Motor neuron (in vitro differentiated cells): ENCODE measurements at places on chromosomes 12 and 14. TPM values are rescaled to one million over a fixed set of nuclear protein-coding genes. Genes with fewer than 3 reads are reported as not detected.
A peak's percentile ranks its signal among the peaks of the same experiment; 100 is the strongest.

DNA sequence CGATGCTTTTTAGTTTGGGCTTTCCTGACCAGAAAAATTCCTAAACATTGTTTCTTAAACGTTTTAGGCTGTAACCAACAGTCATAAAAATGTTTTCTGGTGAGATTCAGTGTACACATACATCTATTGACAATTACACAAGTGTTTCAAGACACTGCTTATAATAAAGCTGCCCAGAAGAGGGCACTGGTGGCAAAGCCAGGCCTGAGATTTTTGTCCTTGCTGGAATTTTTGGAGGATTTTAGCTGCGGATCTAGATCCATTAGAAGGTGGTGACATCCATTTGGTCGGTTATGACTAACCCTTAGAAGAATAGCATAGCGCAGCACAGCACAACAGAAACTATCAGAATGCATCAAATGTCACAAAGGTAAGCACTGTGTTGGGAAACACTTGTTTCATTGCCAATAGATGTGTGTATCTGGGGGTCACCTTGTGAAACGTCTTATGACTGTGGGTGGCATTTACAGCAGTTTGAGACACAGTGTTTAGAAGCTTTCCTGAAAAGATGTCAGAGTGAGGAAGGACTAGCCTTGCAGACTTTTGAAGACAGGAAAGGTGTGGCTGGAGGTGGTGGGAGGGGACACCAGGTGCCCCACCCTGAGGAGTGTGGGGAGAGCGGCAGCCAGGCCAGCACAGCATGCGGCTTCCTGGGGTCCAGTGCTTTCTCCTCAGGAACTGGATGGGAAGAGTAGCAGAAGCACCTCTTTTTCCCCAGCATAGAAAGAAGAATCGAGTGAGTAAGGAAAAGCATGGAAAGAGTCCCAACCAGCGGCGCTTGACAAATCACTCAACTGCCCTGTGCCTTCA, 54.7 kb upstream of the FKBP4 start:
- no peak for ATAC-seq

DNA sequence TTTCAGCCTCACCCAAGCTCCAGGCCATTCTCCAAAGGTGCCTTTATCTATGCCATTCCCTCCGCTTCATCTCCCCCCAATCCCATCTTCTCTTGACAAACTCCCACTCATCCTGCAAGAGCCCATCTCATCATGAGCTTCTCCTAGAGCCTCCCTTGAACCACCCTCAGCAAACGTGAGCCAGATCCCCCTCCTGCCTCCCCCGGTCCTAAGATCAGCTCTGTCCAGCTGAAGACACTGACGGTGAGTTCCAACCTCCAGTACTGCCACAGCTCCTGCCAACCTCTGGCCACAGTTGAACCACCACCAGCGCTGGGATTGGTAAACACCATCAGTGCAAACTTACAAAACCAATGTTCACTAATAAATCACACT, 124.6 kb downstream of the BCL11B start:
- ATAC-seq = no peak

- ATAC-seq = no peak
Measured at GRCh38 chr12:63911341-63911740, 66.8 kb downstream of the SRGAP1 start.

DNA sequence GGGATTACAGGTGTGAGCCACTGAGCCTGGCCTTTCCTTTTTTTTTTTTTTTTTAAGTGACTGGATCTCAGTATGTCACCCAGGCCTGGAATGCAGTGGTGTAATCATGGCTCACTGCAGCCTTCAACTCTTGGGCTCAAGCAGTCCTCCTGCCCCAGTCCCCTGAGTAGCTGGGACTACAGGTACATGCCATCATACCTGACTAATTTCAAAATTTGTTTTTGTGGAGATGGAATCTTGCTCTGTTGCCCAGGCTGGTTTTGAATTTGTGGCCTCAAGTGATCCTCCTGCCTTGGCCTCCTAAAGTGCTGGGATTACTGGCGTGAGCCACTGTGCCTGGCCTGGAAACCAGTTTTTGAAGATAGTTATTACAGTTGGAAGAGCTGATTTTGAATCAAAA, 37.4 kb downstream of the ETNK1 start:
- no peak for ATAC-seq

- no peak for ATAC-seq
Measured at GRCh38 chr12:129483111-129483893, 420.5 kb downstream of the TMEM132D start.

DNA sequence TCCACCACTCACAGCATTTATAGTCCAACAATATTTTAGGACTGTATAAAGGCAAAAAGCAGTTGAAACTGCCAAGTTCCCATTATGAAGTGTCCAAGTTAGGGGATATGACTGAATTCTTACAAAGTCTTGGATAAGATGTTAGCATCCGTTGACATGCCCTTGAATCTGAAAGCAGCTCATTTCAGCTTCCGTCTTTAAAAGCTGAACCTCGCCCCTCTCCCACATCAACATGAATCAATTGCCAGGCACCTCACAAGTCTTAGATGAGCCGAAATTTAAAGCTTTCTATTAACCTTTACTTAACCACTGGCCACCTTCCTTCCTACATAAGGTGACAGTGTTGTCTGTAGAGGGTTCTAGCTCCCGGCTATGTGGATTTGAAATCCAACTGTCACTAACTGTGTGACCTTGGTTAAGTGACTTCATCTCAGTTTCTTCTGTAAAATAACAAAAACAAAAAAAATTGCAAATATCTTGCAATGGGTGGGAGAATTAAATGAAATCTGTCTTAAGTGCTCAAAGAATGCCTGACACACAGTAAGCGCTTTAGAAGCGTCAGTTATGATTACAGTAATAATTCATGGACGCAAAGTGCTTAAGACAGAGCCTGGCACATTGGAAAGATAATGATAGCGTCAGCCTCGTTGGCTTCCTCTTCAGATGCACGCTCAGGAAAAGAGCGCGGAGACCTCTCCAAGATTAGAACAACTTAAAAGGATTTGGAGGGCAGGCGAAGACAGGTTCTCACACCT, 1.2 kb downstream of the PPP1CC start:
- no peak for ATAC-seq

GRCh38 chr14:105500036-105500725, 9.1 kb downstream of the TEDC1 start:
- no peak for ATAC-seq

DNA sequence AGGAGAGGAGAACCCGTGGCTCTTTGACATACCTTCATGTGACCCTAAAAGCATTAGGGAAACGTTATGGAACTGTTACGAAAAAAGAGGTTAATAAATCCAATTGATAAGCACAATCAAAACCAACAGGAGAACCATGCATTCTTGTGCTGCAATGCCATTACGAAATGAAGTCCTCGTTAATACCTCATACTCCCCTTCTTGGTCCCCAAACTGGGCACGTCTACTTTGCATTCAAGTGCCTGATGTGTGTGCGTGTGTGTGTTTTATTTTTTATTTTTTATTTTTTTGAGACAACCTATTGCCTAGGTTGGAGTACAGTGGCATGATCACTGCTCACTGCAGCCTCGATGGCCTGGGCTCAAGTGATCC, 150.0 kb downstream of the ETV6 start:
- ATAC-seq = no peak

- ATAC-seq = no peak
Measured at GRCh38 chr12:25940886-25941285, 17.6 kb upstream of the RASSF8 start.

DNA sequence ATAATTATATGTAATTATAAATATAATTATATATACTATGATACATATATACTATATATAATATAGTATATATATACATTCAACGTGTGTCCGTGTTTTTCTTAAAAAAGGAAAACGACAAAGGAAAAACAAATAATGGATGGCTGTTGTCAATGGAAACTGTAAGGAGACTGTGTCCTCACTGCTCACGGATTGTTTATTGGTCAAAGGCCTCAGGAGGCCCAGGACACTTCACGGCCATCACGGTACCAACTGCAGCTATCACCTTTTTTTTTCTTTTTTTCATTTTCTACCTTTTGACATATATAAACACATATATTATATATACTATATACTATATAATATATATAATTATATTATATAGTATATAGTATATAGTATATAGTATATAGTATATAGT, 113.4 kb downstream of the SPTSSA start:
- ATAC-seq = no peak

DNA sequence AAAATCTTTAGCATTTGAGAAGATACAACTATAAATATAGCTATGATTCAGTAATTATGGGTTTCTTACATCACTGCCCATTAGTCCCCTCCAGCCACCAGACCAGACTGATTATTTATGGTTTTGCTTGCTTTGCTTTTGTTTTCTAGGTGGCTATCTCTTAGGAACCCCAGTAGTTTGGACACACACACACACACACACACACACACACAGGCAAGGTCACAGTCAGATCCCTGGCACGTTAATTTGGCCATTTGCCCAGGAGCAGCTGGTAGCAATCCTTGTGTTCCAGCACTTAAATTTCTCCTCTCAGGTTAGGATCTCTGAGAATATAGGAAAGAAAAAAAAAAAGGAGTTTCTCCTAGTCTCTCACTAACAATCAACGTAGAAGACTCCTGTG, 90.2 kb upstream of the RESF1 start:
- no peak for ATAC-seq

- no peak for ATAC-seq
Measured at GRCh38 chr14:70004791-70005190, 125.6 kb downstream of the SMOC1 start.

GRCh38 chr14:95663226-95663797, 22.9 kb upstream of the TCL1B start:
- no peak for ATAC-seq

GRCh38 chr14:37546621-37547447, 48.2 kb downstream of the FOXA1 start:
- ATAC-seq = no peak

- ATAC-seq = no peak
Measured at GRCh38 chr12:121446750-121447149, 46.8 kb downstream of the RNF34 start.

- ATAC-seq = no peak
Measured at GRCh38 chr14:102568115-102568614, 24.3 kb upstream of the RCOR1 start.

DNA sequence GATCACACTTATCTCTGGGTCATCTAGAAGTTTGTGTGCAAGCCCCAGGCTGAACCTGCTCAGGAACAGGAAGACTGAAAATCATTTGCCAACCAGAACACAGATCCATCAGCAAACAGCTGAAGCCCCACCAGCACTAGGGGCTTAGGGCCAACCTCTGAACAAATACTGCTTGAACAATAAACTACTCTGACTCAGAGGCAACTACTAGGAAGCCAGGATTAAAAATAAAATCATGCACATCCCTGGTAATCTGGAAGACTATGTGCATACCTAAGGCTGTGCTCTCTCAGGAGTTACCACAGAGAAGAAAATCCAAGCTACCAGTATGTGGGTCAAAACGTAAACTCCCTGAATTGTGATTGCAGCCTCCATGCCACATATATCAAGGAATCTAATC, 15.9 kb downstream of the GALNT8 start:
- ATAC-seq = peak; percentile 58

DNA sequence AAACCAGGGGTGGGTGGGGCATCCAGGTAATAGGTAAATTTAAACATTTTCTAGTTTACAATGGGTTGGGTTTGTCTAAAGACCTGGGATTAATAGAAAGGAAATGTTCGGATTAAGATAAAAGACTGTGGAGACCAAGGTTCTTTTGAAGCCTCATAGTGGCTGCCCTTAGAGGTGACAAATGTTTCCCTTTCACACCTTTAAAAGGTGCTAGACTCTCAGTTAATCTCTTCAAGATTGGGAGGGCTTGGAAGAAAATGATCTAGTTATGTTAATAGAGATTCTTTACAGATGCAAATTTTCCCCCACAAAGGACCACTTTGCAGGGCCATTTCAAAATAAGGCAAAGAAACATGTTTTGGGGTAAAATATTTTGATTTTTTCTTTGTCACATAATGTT, 39.0 kb downstream of the TMTC2 start:
- no peak for ATAC-seq

GRCh38 chr12:121050725-121051124, 11.7 kb upstream of the OASL start:
- ATAC-seq = peak; percentile 88

LRRIQ1 gene
- 34.1 and 40.0 TPM in 2 replicates for total RNA-seq

VAMP1 gene
- 6.1 and 6.9 TPM in 2 replicates for total RNA-seq

FOXG1 gene
- total RNA-seq = 0.07 TPM in 1 of 2 replicates, not detected in the other

STAB2 gene
- 1.4 TPM in 1 of 2 replicates, not detected in the other for total RNA-seq

ACOT4 gene
- total RNA-seq = 0.15 TPM in 1 of 2 replicates, not detected in the other

IFNG-AS1 gene
- not detected in 2 replicates for total RNA-seq

ADAMTS20 gene
- not detected in 2 replicates for total RNA-seq

RBMS2 gene
- total RNA-seq = 2.4 and 4.3 TPM in 2 replicates

NRXN3 gene
- total RNA-seq = 2.0 and 3.0 TPM in 2 replicates

SCARB1 gene
- 7.5 and 10.1 TPM in 2 replicates for total RNA-seq

ZNF10 gene
- total RNA-seq = 25.5 and 26.8 TPM in 2 replicates
